ENCODE measurements at places on chromosomes 3 and 15. TPM values are rescaled to one million over a fixed set of nuclear protein-coding genes. Genes with fewer than 3 reads are reported as not detected.

Gene NIPA2
- 110 TPM for total RNA-seq

Gene C3orf18
- total RNA-seq, result 2.1 TPM

Gene OCA2
- total RNA-seq, result 0.34 TPM

Gene DUOXA1
- total RNA-seq, result 0.06 TPM

Gene FAM107A
- total RNA-seq, result 0.18 TPM

Gene SNTN
- total RNA-seq, result not detected

Gene C3orf85
- not detected for total RNA-seq

Gene CASR
- total RNA-seq, result not detected

Gene AGTR1
- total RNA-seq, result 0.72 TPM

Gene GPR87
- 2.1 TPM for total RNA-seq

Gene RCCD1
- total RNA-seq, result 39.2 TPM

Gene PLA2G4D
- total RNA-seq, result not detected

Gene PIK3R4
- 19.8 TPM for total RNA-seq

Gene C3orf20
- total RNA-seq, result 0.06 TPM

Gene NANOGP8
- total RNA-seq, result not detected

Gene ALG1L2
- not detected for total RNA-seq

Gene NPAP1
- not detected for total RNA-seq

Gene CLRN1
- total RNA-seq, result not detected

Gene SOX14
- total RNA-seq, result not detected

Gene ERC2
- total RNA-seq, result not detected

Gene SLC2A2
- total RNA-seq, result not detected

Gene TTC21A
- 2.4 TPM for total RNA-seq

Gene AGBL1
- total RNA-seq, result not detected

Gene SEMA3G
- total RNA-seq, result 0.04 TPM

Gene AHSG
- 0.11 TPM for total RNA-seq

Gene CYP1A2
- not detected for total RNA-seq

Gene CLDN16
- total RNA-seq, result not detected

Gene EOMES
- 0.71 TPM for total RNA-seq

Gene GOLGA6D
- not detected for total RNA-seq

Gene BNC1
- 0.72 TPM for total RNA-seq

Gene C3orf49
- total RNA-seq, result not detected

Gene CCDC54
- total RNA-seq, result not detected

Gene IFT57
- total RNA-seq, result 38.8 TPM

Gene FBXW12
- not detected for total RNA-seq

Gene ZKSCAN7
- not detected for total RNA-seq

Gene OR5K2
- not detected for total RNA-seq

Gene CILP
- 0.24 TPM for total RNA-seq

Gene CLSTN2
- total RNA-seq, result 0.02 TPM

Gene STRIT1
- total RNA-seq, result not detected

Gene FBXO40
- total RNA-seq, result not detected

Gene TRANK1
- total RNA-seq, result 1.7 TPM

Data from A549 treated with Mapracorat at 1 μM for 4 hours (cell line).